ENCODE measurements at places on chromosomes 13 and 19.

DNA sequence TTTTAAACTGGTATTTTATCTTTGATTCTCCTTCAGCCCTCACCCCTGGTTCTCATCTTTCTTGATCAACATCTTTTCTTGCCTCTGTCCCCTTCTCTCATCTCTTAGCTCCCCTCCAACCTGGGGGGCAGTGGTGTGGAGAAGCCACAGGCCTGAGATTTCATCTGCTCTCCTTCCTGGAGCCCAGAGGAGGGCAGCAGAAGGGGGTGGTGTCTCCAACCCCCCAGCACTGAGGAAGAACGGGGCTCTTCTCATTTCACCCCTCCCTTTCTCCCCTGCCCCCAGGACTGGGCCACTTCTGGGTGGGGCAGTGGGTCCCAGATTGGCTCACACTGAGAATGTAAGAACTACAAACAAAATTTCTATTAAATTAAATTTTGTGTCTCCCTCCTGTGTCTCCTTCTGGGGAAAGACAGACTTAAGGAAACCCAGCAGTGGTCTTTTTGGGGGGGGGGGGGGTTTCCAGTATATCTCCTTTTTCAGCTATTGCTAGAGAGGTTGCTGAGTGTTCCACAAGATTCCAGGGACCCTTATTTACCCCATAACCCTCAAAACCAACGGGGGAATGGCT lies 1.5 kb upstream of the RAD23A start:
- no peak for DNase-seq

DNA sequence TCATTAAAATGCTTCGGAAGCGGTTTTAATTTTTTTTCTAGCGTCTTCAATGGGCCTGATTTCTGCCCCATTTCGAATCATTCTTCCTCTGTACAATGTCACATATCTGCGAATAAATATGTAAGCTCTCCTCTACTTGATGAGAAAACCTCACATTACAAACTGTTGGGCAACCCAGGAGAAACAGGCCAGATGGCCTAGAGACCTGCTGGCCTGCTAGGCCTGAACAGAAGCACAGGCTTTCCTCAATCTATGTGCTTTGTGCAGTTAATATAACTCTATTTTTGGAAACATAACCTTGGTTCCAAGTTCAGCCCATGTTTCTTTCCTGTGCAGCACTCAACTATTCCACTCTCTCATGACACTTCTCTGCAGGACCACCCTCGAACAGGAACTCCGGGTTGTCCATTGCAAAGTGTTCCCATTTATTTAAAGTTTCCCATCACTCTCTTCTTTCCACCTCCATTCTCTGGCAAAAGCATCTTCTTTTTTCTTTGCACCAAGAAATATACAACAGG lies 42.0 kb downstream of the DCLK1 start:
- DNase-seq, result no peak

DNA sequence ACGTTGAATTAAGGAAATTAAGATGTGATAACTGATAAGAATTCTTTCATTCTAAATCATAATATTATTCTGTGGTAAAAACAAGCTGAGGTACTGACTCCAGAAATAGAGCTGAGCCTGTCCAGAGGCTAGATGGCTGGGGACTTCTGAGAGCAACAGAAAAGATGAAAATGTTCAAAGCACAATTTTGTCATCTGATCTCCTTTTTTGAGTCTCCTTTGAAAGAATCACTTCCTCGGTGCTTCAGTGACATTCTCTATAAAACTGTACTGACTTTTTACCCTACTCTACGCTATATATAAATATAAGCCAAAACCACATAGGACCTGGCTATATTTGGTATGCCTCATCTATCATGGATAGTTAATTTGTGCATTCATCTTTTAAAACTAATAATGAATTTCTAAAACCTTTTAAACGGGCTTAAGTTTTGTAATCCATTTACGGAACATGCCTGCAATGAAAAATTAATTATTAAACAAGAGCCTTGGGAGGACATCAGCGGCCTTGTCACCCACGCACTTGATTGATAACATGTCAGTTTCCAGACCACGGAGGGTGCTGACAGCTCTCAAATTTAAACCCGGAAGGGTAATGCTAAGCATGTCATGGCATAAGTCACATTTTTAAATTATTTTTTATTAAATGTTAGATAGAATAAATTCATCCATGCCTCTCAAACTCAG lies 235.5 kb downstream of the PCDH9 start:
- DNase-seq, result no peak

DNA sequence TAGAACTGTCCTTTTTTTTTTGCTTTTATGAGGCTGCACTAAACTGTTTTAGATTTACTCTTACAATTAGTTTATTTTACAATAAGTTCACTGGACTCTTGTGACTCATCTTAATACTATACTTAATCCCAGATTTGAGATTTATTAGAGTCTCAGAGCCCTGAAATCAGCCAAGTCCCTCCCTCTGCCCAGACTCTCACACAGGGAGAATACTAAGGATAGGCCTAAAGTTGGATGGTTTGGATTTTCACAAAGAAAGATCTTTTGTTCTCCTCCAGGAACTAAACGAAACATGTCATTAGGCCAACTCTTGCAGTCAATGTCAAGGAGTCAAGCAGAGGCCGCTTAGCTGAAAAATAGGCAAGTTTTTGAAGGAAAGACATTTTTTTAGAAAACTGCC lies 42.7 kb upstream of the MIR17HG start:
- no peak for DNase-seq

DNA sequence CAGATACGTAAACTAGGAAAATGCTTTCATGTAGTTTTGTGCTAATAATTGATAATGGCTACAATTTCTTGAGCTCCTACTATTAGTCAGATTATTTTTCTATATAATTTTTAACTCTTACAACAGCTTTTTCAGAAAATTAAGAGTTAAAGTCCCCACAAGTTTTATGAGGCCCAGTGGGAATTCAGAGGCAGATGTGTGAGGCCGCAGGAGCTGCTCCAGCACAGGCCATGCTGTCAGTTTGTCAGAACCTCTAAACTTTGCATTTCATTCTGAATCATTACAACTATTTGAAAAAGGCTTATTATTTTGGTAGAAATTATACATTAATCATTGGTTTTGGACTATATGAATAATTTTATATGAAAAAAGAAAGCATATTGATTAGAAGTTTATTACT lies 370.8 kb downstream of the MYO16 start:
- no peak for DNase-seq

DNA sequence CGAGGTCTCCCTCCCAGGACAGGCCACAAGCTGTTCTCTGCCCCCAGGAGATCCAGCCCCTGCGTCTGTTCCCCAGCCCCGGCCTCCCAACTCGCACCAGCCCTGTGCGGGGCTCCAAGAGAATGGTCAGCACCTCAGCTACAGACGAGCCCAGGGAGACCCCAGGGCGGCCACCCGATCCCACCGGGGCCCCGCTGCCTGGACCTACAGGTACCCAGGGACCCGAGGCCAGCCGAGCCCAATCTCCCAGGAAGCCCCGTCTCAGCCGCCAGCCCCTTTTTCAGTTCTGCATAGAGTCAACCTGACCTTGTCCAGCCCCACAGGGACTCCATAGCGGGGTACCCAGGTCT lies 5.9 kb downstream of the PNPLA6 start:
- DNase-seq, result no peak

GRCh38 chr13:39894586-39894985 lies 239.1 kb downstream of the COG6 start:
- DNase-seq, result no peak

- DNase-seq, result no peak
Measured at GRCh38 chr13:51761643-51762350, 42.2 kb downstream of the DHRS12 start.

DNA sequence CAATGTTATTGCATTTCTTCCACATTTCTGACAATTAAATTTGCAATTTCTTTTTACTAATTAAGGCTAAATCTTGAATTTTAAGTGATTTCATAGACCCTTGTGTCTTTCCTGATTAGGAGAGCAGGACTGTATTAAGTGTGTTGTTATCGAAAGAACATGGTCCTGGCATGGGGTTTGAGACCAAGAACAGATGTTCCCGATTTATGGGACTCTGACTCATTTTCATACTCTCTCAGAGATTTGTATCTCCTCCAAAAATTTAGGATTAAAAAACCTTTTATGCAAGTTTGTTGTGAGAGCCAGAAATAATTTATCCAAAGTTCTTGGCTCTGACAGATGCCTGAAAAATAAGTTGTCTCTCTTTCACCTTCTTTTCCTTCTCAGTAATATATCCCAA lies 589.3 kb upstream of the ARGLU1 start:
- no peak for DNase-seq

DNA sequence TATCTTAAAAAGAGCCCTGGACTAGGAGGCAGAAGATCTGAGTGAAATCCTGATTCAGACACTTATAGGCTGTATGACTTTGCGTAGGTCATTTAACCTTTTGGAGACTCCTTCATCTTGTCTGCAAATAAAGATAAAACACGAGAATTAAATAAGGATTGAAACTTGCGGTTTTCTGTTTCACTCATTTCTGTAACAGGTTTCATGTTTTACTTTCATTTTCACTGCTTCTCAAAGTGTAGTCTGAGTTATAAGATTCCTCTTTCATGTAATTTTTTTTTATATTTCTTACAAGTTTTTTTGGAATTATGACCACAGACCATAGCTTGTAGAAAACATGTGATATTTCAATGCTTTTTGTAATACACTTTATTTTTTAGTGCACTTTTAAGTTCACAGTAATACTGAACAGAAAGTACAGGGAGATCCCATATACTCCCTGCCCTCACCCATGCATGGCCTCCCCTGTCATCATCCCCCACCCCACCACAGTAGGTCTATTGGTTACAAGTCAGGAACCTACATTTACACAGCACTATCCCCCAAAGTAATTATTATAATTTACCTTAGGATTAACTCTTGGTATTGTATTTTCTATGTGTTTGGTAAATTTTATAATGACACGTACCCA lies 174.6 kb downstream of the ITGBL1 start:
- peak; percentile 19 for DNase-seq

GRCh38 chr19:336067-336614 lies 8.5 kb downstream of the MIER2 start:
- no peak for DNase-seq

- DNase-seq, result no peak
Measured at GRCh38 chr13:106723036-106723435, 155.1 kb upstream of the ARGLU1 start.

DNA sequence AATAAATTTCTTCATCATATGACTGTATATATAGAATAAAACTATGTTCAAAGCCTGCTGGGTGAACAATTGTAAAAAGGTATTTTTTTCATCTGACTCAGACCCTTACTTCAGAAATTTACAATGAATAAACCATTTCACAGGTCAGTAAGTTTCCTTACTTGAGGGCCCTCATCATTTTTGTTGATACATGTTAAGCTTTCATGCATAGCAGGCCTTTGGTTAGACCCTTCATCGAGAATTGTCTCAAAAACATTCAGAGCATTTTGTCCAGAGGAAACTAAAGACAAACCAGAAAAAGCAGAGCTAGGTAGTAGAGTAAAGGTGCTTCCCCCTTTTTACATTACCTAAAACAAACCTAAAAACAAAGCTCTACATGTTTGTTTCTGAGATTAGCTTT lies 46.2 kb downstream of the FNDC3A start:
- no peak for DNase-seq
